ENCODE measurements at places on chromosomes 4 and X.

DNA sequence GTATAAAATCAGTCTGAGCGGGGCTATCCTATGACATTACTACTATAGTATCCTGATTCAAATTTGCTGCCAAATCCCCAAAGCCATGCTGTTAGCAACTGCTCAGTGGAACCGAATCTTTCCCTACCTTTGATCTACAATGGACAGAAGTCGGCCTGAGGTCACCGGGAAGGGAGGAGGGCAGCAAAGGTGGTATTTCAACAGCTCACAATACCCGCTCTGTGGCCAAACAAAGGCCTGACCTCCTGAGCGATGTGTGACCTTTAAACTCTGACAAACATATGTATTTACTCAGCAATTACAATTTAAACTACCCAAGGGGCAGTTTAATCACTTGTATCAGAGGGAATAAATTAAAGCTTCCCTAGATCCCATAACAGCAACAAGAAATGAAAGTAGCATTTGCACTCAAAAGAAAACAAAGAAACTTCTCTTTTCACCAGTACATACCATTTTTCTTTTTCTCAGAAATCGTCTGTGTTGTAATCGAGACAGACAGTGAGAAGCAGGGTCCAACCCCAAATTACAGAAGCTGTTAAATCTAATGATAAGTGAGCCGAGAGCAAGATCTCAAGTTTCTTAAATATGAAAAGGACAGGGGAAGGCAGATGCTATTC, 11.6 kb upstream of the TMEM128 start:
- no peak for DNase-seq

DNA sequence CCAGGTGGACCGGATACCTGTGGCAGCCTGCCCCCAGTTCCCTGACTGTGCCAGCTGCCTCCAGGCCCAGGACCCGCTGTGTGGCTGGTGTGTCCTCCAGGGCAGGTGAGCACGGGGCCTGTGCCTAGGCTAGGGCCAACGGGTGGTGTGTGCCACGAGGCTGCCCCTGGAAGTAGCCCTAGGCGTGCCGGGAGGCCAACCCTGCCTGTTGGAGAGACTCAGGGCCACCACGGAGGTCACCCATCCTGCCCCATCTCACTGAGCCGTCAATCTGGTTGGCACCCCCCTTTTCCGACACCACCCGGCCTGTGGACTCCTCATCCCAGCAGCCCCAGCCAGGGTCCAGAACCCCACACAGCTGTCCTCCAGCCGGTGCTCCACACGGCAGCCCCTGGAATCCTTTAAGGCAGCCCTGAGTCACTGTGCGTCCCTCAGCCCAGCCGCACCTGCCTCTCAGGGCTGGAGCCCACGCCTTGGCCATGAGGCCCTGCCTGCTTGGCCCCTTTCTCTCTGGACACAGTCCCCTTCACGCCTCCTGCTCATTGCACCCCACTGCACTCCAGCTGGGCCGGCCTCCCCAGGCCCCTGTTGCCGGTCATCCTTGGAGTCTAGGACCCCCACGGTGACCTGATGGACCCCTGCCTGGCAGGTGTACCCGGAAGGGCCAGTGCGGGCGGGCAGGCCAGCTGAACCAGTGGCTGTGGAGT, 5.3 kb downstream of the PLXNB3 start:
- peak; percentile 9 for DNase-seq

- peak; percentile 21 for DNase-seq
Observed at GRCh38 chr4:75289914-75290582, 224.2 kb downstream of the RCHY1 start.

GRCh38 chrX:66017659-66018170, 22.2 kb downstream of the VSIG4 start:
- no peak for DNase-seq

GRCh38 chr4:98747393-98748091, 89.1 kb upstream of the TSPAN5 start:
- peak; percentile 71 for DNase-seq

DNA sequence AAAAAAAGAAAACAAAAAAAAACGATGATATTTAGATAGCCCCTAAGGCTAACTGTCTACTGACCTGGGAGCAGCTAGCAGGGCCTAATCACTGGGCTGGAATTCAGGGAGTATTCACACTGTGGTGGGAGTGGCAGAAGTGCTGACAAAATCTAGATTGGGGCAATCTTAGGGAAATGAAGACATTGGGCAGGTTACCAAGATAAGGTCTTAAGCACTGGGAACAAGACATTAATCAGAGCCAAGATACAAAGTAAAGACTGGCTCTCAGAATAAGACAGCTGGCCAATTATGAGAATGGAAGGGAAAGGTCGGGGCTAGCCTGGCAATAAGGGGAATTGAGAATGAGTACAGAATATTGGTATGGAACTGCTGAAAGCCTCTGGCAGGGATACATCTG, 100.2 kb upstream of the GRIA3 start:
- no peak for DNase-seq

DNA sequence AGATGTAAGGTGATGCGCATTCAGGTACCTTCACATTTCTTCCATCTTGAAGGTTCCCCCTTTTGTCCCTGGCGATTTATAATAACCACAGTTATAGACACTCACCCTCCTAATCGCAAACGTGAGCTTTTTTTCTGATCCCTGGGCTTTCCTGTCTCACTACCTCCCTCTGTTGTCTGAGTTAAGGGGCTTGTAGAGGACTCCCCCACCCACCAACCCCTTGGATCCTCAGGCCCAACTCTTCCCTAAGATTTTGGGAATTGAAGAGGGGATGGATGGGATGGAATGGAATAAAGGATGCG, 1.4 kb downstream of the CNKSR2 start:
- DNase-seq = no peak

DNA sequence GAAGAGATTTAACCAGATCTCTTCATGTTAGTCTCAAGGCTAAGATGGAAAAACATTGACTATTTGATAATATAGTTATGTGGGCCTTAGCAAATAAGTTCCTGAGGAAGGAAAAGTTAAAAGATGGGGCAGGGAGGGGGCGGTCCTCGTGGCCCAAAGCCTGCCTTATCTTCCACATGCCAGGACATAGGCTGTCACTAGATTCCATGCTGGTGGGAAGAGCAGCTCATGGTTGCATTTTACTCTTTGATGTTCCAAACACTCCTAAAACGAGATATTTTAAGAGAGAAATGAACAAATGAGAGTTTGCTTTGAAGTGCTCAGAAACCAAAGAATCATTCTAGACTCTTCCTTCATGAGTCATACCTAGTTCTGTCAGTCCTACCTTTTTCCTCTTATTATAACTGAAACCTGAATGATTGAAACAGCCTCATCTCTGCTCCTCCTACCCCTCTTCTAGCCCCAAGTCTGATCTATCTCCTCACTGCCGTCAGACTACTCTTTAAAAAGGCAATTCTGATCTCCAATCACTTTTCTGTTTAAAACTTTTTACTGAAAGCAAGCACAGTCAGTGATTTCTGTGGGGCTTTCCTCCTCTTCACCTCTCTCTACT, 25.1 kb downstream of the RAB9B start:
- DNase-seq = no peak

- DNase-seq = no peak
Observed at GRCh38 chr4:99857307-99857706, 36.9 kb downstream of the LAMTOR3 start.

DNA sequence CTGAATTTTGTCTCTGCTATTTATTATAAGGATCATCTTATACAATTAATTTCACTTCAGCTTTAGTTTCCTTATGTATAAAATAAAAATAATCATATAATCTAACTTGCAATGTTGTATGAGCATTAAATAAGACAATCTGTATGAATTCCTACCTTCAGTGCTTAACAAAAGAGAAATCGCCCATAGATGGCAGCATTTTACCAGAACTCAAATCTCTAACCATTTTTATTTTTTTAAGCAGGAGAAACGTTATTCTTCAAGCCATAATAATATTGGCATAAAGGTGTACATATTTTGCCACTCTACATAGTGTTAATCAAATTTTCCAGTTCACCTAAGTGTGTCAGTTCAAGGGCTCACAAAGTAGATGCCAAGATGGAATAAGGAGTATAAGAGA, 78.8 kb downstream of the TMEM47 start:
- DNase-seq = no peak

GRCh38 chr4:79588679-79589078, 180.7 kb upstream of the GK2 start:
- DNase-seq = no peak

DNA sequence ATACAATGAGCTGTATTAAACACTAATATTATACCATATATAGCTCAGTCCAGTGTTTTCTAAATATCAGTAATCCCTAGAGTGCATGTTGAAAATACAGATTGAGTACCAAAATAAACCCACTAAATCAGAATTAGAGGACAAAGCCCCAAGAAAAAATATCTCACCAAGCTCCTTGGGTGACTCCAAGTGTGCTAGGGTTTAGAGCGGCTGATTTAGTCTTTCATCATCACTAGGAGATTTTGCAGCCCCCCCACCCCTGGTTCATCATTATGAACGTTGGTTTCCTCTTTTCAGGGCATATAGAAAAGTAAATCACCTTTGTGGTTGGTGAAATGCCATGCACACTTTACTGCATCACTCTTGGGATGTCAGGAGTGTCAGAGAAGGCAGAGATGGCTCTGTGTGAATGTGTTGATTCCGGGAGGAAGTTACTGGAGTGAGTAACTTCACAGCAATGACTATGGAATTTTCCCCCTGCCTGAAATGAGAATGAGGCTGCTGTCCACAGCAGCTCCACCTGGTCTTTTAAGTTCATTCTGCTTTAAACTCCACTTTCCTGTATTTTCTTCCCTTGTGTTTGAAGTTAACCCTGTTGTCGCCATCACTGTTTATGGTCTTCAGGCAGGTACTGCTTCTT, 25.2 kb upstream of the ANAPC4 start:
- DNase-seq = no peak

GRCh38 chrX:40845331-40845911, 110.1 kb upstream of the MED14 start:
- DNase-seq = no peak

DNA sequence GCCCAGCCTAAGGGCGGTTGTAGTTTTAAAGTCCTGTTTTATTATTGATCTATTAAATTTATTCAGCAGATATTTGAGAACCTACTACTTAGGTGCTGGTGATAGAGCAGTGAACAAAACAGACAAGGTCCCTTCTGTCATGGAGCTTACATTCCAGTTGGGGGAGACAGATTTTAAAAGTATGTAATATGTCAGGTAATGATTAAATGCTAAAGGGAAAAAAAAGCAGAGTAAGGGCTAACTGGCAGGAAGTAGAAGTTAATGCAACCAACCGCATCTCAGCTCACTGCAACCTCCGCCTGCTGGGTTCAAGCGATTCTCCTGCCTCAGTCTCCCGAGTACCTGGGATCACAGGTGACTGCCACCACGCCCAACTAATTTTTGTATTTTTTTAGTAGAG, 7.8 kb upstream of the MCUB start:
- no peak for DNase-seq

- no peak for DNase-seq
Observed at GRCh38 chrX:44183329-44183728, 160.1 kb downstream of the EFHC2 start.

- DNase-seq = no peak
Observed at GRCh38 chr4:166777760-166778159, 456.5 kb downstream of the SPOCK3 start.

- no peak for DNase-seq
Observed at GRCh38 chr4:94978904-94979303, 221.1 kb downstream of the BMPR1B start.

- DNase-seq = no peak
Observed at GRCh38 chrX:112857478-112857878, 16.8 kb upstream of the AMOT start.

- DNase-seq = peak; percentile 44
Observed at GRCh38 chr4:85147481-85148076, 181.1 kb upstream of the WDFY3 start.

DNA sequence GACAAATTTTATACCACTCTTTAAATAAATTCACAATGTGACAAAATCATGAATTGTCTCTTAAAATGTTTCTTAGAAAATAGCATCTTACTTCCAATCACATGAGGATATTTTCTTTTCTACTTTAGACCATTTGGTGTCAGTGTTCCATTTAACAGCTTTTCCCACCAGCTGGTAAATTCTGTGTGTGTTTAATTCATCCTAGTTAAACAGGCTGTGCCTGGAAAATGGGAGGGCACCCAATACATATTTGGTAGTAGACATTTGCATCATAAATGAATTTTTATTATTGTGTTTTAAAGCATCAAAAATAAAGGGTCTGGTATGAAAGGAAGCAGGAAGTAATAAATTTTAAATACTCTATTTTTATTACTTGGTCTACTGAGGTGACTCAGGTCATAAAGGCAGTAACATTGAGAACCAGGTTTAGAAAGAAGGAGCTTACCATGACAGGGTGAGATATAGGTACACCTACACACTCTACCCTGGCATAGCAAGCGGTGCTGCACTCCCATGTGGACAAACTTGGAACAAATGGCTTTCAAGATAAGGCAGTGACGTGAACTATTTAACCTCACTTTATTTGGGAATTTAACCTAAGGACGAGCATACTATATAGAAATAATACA, 344.5 kb downstream of the BMPR1B start:
- no peak for DNase-seq

DNA sequence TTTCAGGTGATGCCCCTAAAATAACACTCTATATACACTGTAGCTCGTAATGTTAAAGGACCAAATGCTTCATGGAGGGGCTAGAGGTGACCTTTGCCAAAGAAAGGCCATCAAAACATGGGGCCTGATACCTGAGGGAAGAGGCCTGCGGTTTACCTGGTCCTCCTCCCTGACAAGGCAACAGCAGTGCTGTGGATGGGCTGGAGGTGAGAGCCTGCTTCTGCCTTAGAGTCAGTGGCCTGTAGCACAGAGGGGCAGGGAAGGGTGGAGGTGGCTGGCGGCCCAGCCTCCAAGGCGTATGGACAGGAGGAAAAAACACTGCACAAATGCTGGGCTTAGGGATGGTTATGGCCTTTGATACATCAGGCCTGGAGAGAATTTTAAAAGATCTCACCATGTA, 137.8 kb upstream of the USP38 start:
- no peak for DNase-seq

Measured in WERI-Rb-1 (cell line).